ENCODE measurements at places on chromosomes 3 and 15.

DNA sequence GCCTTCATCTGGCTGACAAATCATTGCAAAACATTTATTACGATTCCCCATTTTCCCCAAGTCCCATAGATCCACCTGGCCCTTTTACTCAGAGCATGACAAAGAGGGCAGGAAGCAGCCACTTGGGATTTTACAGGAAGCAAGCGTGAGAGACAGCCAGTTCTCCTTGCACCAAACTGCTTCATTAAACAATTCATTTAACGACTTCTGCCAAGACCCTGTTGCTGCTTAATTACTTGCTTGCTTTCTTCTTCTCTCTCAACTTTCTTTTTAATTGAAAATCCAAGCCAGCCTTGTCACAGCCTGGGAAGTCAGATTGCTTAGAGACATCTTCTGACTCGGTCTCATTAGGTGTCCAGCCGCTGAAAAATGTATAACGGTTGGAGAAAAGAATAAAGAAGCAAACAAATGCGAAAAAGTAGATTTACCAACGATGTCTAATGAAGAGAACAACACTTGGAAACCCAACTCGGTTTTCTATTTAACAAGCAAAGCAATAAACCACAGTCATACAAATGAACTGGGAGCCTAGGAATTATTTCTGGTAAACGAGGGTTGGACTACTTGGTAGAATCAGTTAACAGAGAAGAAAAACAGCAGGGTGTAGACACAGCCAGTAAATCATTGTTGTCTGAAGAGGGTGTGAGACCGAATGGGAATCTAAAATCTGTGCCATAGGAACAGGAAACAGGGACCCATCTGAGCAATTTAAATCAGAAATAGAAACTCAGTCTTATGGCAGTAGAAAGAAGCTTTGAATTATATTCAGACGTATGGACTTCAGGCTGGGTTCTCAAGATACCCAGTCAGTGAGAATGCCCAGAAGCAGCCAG, 298.3 kb downstream of the LRRC3B start:
- no peak overlapping the region for H3K27ac ChIP-seq
- DNase-seq = no peak
- no peak overlapping the region for H3K4me3 ChIP-seq
- no peaks in the 10 kb centered on the region for H3K4me1 ChIP-seq

- no peak for DNase-seq
- H3K36me3 ChIP-seq = no peaks in the 10 kb centered on the region
- no peak overlapping the region for H3K4me3 ChIP-seq
- no peaks in the 10 kb centered on the region for H3K4me1 ChIP-seq
- no peaks in the 10 kb centered on the region for H3K27me3 ChIP-seq
- no peak overlapping the region for H3K27ac ChIP-seq
These were observed 352.1 kb upstream of the AZI2 start for GRCh38 chr3:28700728-28701127.

- H3K4me3 ChIP-seq = no peak overlapping the region
- no peaks in the 10 kb centered on the region for H3K4me1 ChIP-seq
- no peak overlapping the region for H3K27ac ChIP-seq
- no peak for DNase-seq
These were observed 5.9 kb downstream of the TGM4 start for GRCh38 chr3:44880284-44880683.

GRCh38 chr3:192408007-192408646, 319.2 kb downstream of the FGF12 start:
- no peaks in the 10 kb centered on the region for H3K4me1 ChIP-seq
- H3K36me3 ChIP-seq = no peaks in the 10 kb centered on the region
- DNase-seq = no peak
- H3K27ac ChIP-seq = no peak overlapping the region
- peaks cover 31% of the 10 kb centered on the region for H3K27me3 ChIP-seq

DNA sequence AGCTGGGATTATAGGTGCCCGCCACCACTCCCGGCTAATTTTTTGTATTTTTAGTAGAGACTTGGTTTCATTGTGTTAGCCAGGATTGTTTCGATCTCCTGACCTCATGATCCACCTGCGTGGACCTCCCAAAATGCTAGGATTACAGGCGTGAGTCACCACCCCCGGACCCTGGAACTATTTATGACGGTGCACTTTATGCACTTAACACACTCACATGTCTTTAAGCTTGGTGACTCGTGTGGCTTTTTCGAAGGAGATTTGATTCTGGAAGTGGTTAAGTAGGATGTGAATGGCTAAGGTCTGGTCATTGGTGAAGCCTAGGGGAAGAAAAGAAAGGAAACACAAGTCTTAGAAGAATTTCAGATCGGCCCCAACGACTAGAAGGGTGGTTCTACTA, 20.3 kb downstream of the BBS4 start:
- no peak for DNase-seq
- no peak overlapping the region for H3K27ac ChIP-seq
- no peak overlapping the region for H3K4me3 ChIP-seq
- H3K36me3 ChIP-seq = no peaks in the 10 kb centered on the region

DNA sequence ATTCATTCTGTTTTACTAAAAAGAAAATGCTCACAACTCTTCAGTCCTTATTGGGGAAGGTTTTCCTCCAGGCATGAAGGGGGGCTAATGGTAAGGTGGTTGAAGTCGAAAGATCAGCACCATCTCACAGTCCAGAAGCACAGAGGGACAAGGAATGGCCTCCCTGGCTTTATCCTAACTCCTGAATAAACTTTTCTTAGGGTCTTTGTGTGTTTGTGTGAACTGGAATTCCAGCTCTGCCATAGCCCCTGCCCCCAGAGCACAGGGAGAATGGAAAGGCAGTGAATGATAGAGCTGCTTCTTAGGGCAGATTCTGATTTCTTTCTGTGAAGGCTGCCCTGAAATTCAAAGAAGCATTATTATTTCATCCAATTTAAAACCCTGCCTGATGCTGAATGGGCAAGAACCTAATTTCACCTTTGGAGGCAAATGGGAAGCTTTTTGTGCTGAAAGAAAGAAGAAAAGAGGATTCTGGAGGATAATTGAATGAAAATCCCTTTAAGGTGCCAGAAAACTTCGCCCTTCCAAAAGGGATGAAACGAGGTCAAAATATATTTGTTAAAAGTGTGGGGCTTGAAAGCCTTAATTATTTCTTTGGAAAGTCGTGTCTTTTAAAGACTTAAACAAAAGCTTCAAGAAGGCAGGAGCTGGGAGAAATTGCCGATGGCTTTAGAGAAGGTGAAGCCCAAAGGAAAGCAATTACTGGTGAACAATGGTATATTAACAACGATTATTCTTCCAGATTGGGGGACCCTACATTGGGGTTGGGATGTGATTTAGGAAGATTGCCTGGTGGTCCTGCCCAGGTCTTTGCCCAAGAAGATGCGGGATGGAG, 259.9 kb upstream of the RGMA start:
- H3K27me3 ChIP-seq = peaks cover 2% of the 10 kb centered on the region
- H3K36me3 ChIP-seq = no peaks in the 10 kb centered on the region
- H3K4me1 ChIP-seq = no peaks in the 10 kb centered on the region
- H3K4me3 ChIP-seq = no peak overlapping the region

All from CD14-positive monocyte (primary cell).